Mesenteric fat pad (tissue), 1 donor: ENCODE measurements at places on chromosomes 11 and 22.

DNA sequence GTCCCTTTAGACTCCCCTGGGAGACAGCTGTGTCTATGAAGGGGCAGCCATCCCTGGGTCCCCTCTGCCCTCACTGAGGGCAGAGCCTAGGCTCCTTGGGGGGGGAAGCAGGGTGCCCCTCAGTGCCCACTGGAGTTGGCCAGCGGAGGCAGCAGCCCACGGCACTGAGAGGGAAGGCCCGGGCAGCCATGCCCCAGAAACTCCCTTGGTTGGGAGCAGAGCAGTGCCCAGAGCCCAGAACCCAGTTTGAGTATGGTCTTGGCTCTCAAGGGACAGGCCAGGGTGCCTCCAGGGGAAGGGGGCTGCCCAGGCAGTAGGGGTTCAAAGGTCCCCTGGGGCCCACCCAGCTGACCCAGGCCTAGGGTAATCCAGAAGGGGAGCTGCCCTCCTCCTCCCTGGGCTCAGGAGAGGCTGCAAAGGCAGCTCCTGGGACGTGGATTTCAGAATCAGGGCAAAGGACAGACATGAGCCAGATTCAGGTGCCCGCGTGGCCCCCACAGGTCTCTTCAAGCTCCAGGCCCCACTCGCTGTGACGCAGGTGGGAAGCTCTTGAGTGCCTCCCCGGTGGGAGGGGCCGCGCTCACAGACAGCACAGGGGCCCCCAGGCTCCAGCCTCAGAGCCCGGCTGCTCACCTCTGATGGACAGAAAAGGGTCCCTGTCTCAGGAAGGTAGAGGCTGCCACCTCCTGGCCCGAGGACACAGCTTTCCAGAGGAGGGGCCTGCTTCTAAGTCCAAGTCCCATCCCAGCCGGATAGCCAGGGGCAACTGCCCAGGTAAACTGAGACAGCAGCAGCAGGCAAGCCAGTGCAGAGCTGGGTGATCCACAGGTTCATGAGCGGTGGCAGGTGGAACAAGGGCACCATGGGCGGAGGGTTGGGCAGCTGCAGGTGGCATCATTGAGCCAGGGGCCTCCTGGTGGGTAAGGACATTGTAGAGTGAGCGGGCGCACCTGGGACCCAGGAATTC is 2.6 kb downstream of the C11orf21 start:
- peak; percentile 85 for DNase-seq

DNA sequence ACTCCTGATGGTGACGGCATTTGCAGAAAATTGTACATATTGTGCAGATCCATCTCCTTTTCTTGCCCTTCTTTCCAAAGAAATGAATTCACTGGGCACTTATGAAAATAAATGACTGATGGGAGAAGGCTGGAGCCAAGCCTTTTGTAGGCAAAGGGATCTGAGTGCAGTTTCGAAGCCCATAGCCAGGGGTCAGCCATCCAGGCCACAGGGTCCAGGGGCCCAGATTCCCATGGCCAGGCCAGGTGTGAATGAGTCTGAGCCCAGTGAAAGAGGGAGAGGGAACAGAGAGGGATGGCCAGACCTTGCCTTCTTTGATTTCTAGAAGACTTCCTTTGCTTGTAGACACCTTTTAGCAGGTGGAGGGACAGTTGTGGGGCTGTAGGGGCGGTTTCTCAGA is 209.1 kb downstream of the KIRREL3 start:
- no peak for DNase-seq

DNA sequence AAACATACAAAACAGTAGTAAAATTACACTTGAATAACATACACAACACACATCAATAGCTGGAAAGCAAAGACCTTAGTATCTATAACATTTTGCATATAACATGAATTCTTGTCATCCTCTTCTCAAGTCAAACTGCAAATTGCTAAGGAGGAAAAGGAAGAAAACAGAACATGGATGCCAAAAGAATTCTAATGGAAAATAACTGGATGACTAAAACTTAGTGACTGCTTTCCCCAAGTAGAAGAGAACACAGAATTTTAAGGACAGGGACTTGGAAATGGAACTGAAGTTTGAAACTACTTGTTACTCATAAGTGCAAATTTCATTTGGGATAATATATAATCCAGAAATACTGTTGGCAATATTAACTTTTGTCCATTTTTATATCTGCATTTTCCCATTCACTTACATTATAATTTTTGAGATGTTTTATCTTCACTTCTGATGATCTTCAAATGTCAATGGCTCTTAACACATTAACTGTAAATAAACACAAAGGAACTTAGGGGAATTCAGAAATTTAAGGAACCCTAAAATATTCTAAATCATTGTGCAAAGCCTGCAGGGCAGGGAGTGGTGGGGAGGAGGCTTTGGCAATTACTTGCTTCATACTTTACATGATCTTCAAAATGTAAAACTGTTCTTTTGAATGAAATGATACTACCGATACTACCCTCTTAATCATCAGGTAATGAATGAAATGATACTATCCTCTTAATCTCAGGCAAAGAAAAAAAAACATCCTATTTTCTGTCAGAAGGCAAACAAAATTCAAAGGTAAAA is 9.9 kb downstream of the MTMR2 start:
- no peak for DNase-seq

DNA sequence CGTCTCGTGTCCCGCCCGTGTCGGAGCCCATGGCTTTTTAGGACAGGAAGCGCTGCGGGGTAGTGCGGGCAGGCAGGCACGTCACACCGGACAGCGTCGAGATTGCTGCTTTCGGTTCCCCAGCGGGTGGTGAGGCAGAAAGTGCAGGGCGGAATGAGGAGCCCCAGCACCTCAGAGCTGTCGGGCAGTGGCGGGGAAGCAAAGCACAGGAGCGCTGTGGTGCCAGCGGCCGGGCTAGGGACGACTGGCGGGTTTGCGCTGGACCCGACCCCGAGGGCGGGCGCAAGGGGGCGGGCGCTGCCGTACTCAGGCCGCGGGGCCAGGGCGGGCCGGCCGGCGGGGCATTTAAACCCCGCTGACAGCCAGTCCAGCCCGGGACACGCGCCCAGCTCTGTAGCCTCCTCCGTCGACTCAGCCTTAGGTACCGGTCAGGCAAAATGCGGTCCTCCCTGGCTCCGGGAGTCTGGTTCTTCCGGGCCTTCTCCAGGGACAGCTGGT is at the start of gene SLC37A2:
Gene SLC37A2 (plus strand): TSS at position 375 of the 498 bp plus-strand sequence. CDS start 63 bp downstream, at position 438.
- DNase-seq: peak; percentile 91

DNA sequence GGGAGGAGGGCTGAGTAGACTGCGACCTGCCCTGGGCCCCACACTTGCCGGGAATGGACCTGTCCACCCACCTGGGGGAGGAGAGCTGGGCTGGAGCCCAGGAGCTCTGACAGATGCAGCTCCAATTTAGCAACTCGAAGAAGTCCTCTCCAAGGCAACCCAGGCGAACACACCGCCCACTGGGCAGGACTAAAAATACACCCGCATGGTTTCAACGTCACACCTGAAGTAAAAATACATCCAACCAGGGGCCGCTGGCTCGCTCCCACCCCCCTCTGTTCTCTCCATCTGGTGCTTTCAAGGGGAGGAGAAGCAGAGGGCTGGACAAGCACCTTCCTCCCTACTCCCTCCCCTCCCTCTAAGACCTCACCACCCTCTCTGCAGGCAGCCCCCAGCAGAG is 119.9 kb downstream of the FEZ1 start:
- DNase-seq: no peak

DNA sequence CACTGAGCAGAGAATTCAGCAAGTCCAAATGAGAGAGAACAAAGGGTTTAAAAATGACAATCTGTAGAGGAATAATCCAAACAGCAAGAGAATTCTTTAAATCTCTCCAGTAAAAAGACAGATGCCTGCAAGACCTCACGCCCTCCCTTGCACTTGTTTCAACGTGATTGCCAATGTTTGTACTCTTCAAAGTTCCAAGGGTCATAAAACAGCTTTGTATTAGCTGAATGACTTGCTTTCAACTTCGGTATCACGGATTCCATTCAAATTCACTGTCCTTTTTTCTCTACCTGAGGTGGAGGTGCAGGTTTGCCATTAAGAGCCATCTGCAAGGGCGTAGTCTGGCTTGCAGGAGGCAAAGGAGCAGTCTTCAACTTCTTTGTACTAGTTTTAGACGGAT is 41.1 kb upstream of the CHRNA10 start:
- no peak for DNase-seq

GRCh38 chr11:120555433-120555773 is 43.9 kb downstream of the GRIK4 start:
- no peak for DNase-seq

DNA sequence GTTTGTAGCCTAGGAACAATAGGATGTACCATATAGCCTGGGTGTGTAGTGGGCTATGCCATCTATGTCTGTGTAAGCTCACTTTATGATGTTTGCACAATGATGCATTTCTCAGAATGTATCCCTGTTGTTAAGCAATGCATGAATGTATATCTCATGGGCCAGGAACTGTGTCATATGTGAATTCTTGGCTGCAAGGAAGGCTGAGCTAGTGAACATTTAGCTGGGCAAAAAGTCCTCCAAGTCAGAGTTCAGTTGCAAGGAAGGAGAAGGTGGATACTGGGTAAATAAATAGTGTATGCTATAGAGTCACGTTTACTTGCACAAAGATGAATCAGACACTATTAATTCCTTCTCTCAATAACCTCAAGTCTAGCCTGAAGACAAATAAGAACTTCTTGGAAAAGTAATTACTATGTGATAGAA is 136.1 kb downstream of the EHF start:
- DNase-seq: no peak

DNA sequence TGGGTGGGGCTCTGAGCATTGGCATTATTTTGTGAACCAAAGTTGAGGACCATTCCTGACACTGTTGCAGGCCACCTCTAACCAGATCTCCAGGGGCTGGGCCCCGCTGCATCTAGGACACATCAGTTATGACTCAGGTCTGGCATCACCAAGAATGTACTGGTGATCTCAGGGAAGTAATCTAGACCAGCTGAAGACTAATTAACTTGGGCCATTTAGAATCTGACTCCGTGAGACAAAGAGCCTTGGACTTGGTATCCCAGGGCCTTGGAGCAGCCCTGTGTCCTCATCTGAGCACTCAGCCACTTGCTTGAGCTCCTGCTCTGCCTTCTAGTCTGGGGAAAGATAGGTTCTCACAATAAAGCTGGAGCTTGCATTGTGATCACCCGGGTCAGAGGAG is 200.6 kb downstream of the KIRREL3 start:
- DNase-seq: no peak

- no peak for DNase-seq
Observed at GRCh38 chr11:111540114-111540936, at the start of gene LAYN. TSS of gene LAYN (plus strand) at chr11:111540720. CDS start at chr11:111540844, 124 bp downstream.

DNA sequence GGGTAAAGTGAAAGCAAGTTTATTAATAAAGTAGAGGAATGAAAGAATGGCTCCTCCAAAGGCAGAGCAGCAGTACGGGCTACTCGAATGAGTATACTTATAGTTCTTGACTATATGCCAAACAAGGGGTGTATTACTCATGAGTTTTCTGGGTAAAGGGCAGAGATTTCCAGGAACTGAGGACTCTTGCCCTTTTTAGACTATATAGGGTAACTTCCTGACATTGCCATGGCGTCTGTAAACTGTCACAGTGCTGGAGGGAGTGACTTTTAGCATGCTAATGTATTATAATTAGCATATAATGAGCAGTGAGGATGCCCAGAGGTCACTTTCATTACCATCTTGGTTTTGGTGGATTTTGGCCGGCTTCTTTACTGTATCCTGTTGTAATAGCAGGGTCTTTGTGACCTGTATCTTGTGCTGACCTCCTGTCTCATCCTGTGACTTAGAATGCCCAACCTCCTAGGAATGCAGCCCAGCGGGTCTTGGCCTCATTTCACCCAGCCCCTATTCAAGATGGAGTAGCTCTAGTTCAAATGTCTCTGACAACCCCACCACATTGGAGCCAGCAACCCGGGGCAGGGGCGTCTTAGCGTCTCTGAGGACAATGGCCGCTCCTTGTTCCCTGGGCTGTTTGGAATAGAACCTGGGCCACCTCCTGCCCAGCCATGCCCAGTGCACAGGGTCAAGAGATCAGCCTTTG is 34.9 kb upstream of the CD82 start:
- no peak for DNase-seq

DNA sequence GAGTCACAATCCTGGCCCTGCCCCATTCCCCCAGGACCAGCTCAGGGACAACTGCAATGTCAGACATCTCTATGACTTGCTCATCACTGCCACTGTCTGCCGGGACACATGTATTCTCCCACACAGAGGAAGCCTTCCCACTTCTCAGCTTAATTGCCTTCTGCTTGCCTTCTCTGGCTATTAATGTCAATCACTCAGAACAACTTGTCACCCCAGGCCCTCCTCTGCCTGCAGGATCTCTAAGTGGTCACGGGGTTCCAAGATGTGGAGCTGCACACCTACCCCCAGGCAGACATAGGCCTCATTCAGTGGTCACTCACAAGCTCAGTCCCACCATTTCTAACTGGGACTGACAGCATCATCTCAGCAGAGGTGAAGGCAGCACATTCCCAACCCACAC is 15.1 kb downstream of the PLEKHA7 start:
- no peak for DNase-seq
